ENCODE measurements at places on chromosomes 11 and 22.
A peak's percentile ranks its signal among the peaks of the same experiment; 100 is the strongest.

- DNase-seq = no peak
These were observed 102.5 kb downstream of the TIMP3 start for GRCh38 chr22:32904044-32904443.

DNA sequence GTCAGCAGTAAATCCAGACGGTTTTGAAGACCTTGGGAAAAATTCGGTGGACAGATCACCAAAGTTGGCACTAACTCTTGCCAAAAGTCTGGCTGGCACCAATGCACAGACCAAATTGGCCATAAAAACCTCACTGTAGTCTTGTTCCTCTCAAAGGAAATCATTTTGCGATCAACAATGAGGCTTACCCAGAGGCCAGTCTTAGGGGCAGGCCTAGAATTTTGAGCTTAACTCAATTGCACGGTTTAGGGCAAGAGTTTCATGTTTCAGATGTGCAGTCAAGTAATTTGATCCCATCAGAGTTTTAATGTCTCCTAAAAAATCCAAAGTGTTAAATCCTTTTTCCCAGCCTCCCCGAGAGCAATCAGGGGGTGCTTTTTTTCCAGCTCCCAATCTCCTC lies 19.0 kb downstream of the MPPED2 start:
- no peak for DNase-seq

GRCh38 chr22:37353839-37354238 lies 71.5 kb downstream of the CYTH4 start:
- DNase-seq = no peak

- no peak for DNase-seq
These were observed 41.0 kb upstream of the CD5 start for GRCh38 chr11:61061081-61061826.

GRCh38 chr11:45185228-45185729 lies 38.8 kb downstream of the PRDM11 start:
- DNase-seq = no peak

DNA sequence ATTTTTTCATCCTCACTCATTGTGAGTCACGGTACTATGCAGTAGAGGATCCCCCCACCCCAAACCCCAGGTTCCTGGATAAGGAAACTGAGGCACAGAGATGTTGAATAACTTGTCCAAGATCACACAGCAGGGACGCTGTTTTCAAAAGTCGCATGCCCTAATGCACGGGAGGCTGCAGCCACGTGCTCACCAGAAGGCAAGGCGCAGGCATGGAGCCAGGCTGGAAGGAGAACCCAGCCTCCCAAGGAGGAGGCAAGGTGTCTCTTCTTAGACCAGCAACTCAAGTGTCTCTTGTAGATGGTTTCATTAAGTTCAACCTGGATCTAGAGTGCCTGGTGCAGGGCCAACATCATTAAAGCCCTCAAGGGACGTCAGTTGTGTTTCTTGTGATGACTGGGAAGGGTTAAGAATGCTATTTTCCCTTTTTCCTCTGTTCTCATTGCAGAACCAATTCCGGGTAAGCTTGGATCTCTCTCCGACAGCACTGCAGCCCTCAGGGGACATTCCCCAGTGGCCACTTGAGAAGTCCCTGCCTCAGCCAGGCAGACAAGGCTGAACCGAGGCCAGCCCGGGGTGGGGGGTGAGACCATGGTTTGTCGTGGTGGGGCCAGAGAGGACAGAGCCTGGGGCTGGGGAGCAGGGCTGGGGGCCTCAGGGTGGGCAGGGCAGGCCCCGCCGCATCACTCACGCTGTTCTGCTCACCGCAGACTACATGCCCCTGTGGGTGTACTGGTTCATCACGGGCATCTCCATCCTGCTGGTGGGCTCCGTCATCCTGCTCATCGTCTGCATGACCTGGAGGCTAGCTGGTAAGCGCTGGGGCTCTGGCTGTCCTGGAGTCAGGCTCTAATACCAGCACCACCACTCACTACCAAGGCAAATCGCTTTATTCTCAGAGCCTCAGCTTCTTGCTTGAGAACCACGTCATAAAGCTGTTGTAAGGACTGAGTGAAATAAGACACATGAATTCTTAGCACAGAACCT lies 15.7 kb downstream of the TMEM121B start:
- no peak for DNase-seq

- DNase-seq = no peak
These were observed 504.6 kb downstream of the BRD1 start for GRCh38 chr22:49322861-49323622.

- DNase-seq = peak; percentile 3
These were observed 2.1 kb downstream of the USP28 start for GRCh38 chr11:113873236-113873626.

DNA sequence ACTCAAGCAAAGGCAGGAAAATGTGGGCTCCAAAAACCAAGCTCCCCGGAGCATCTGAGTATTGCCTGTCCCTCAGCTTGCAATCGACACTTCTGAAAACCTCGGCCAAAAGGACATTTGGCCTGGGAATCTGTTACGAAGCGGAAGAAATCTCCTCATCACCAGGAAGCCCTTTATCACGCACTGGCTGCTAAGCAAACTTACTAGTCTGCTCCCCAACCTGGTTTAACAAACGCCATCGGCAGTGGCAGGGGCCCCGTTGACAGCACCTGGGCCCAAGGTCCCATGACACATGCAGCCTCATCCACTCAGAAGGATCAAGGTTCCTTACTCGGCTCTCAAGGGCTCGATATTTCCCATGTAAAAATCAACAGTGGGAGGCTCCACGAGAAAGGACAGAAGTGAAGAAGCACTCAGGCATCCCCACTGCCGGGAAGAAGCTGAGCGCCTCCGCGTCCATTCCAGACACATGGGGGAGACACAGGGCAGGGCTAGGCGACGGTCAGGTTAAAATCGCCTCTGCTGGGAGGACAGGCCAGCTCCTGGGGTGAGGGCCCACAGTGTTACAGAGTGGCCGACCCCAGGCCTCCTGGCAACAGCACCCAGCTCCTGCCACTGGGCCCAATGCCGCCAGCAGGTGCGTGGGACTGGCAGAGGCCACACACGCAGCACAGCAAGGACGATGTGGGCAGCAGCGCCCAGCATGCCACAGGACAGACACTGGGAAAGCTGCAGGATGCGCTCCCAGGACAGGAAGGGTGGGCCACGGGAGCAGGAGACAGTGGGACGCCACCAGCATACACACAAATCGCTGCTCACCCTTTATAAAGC lies 27.1 kb downstream of the BRD1 start:
- no peak for DNase-seq

GRCh38 chr11:79285756-79286155 lies 155.1 kb downstream of the TENM4 start:
- no peak for DNase-seq

DNA sequence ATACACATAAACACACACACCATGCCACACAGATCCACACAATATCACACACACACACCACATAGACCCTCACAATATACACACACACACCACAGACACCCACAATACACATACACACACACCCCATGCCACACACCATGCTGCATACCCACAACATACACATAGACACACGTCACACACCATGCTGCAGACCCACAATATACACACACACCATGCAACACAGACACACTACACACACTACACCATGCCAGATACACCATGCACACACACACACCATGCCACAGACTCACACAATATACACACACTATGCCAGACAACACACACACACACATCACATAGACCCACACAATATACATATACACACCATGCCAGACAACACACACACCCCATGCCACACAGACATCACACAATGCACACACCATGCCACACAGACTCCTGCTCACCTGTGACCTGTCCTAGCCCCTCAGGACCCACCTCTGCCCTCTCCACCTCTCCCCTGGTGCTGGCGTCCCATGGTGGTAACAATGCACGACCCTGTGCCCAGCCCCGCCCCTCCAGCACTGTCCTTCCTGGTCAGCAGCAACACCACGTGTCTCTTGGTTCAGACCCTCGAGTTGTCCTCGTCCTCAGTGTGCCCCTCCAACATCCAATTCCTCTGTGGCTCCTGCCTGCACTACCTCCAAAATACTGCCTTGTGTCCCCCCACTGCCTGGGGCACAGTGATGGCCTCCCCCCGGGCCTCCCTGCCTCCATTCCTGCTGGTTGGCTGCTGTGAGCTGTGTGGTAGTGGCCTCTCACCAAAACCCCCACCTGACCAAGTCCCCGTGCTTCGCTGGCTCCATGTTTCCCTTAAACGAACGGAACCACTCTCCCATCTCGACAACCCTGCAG lies 23.7 kb upstream of the RFPL3 start:
- DNase-seq = no peak

DNA sequence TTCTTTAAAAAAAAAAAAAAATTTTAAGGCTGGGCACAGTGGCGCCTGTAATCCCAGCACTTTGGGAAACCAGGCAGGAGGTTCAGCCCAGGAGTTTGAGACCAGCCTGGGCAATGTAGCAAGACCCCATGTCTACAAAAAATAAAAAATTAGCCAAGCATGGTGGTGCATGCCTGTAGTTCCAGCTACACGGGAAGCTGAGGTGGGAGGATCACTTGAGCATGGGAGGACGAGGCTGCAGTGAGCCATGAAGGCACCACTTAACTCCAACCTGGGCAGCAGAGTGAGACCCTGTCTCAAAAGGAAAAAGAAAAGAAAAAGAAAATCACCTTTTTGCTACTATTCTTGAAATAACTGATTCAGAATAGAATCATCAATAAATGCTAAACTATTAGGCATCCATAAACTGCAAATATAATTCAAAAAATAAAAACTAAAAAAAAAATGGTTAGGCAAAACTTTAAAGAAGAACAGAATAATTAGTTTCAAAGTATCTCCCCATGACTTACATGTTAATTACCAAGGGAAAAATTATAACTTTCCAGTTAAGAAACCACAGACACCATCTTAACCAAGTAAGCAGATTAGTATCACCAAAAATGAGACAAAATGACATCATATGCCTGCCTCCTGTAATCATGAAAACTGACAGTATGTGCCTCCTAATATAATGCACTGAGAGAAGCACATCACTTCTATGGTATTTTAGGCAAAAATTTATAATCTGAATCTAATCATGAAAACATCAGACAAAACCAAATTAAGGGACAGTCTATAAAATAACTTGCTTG lies 63.6 kb downstream of the DENND5A start:
- DNase-seq = no peak

GRCh38 chr11:1349327-1350041 lies 40.1 kb upstream of the TOLLIP start:
- DNase-seq = no peak

- DNase-seq = no peak
These were observed 57.9 kb upstream of the EIF3D start for GRCh38 chr22:36586852-36587251.

- no peak for DNase-seq
These were observed 403.9 kb upstream of the ANO3 start for GRCh38 chr11:25928076-25928475.

- no peak for DNase-seq
These were observed 5.5 kb downstream of the CDC42EP1 start for GRCh38 chr22:37565830-37566229.

GRCh38 chr11:8731647-8732323 lies 49.2 kb downstream of the RPL27A start:
- DNase-seq = no peak

- no peak for DNase-seq
These were observed 72.8 kb upstream of the KCNQ1OT1 start for GRCh38 chr11:2772544-2773031.

- no peak for DNase-seq
These were observed 6.8 kb upstream of the TMEM123 start for GRCh38 chr11:102459393-102459792.

DNA sequence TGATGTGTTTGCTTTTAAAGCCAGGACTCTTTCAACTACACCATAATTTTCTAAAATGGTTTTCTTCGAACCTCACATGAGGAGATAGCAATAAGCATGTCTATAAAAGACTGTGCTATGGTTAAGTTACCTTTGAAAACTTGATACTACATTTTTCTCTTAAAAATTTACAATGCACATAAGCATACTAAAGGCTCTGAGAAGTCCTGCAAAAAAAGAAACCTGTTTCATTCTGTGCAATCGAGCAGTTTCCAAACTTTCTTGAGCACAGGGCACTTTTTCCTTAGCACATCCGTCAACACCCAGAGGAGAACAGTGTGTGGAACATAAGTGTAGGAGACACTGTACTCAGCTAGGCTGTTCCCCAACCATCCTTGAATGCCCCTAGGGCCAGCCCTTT lies 144.1 kb upstream of the ARHGAP20 start:
- no peak for DNase-seq

DNA sequence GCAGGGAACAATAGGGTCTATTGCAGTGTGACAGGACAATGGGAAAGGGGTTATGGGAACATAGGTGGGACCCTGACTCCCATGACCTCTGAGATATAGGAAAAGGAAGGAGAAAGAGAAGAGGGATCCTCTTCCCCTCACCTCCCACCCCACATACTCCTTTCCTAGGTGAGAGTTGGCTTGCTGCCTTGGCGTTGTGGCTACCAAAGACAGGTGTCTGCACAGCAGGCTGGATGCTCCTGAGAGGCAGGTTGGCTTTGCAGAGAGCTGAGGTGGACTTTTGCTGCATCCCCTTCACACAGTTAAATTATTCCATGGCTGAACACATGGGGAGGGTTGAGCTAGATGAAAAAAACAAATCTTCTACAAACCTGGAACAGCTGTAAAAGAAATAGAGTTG lies 80.7 kb downstream of the SYT9 start:
- DNase-seq = no peak

- no peak for DNase-seq
These were observed 56.8 kb downstream of the ELFN2 start for GRCh38 chr22:37370306-37370979.

GRCh38 chr11:36073411-36074203 lies 129.7 kb downstream of the LDLRAD3 start:
- DNase-seq = peak; percentile 50

GRCh38 chr11:44611687-44612434 lies 46.4 kb downstream of the CD82 start:
- no peak for DNase-seq

- no peak for DNase-seq
These were observed 27.9 kb downstream of the MB start for GRCh38 chr22:35589071-35589755.

DNA sequence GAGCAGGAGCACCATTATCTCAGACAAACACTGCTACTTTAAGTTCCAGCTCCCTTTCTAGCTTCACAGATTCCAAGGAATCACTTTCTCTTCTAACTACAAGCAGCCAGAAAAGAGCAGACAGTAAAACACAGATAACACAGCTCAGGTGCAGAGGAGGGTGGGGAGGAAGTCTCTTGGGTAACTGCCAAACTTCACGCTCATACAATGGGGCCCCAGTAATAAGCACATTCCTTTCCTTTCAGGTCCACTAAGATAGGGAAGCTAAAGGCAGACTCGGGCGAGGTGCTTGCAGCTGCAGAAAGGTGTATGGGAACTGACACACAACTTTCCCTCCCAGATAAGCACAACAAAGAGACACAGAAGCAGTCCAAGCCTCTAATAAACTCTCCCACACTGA lies 69.2 kb upstream of the OR9G4 start:
- DNase-seq = no peak

GRCh38 chr11:94152678-94153065 lies 24.0 kb downstream of the PANX1 start:
- no peak for DNase-seq

DNA sequence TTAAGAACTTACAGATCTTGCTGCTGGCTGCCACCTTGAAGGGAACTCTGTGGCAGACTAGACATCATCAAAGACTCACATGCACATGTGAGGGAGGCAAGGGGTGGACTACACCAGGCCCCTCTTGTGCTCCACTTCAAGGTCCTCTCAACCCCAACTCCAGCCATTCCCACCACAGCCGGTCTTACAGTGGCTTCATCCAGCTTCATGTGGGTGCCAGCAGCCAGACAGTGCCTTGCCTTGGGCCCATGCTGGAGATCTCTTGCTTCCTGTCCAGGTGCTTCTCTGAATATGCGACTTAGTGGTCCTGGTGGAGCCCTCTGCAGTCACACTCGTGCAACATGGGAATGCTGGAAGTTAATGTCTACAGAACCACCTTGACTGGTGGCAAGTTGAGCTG lies 44.6 kb upstream of the WNT7B start:
- no peak for DNase-seq
